ENCODE measurements at places on chromosomes 3 and 15.

DNA sequence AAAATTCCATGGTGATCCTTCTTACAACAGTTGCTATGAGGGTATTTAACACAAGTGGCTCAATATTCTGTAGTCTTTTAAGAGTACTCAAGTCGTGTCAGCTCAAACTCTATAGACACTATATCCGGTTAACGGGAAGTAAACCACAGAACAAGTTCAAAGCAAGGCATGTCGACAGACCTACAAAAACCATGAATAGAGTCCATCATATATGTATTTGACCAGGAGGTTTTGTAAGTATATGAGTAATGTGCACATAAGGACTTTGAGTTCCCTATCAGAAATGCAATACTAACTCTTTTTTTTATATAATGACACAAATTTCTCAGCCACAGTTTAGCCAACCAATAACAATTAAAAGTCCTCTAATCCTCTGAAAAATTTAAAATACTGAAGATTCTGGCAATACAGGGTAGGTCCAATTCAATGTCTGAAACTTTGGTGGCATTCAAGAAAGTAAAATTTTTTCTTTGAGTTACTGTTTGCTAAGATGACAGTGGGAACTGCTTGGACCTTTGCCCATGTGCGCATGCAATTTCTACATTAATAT is 93.7 kb downstream of the NEK10 start:
- no peak for DNase-seq

DNA sequence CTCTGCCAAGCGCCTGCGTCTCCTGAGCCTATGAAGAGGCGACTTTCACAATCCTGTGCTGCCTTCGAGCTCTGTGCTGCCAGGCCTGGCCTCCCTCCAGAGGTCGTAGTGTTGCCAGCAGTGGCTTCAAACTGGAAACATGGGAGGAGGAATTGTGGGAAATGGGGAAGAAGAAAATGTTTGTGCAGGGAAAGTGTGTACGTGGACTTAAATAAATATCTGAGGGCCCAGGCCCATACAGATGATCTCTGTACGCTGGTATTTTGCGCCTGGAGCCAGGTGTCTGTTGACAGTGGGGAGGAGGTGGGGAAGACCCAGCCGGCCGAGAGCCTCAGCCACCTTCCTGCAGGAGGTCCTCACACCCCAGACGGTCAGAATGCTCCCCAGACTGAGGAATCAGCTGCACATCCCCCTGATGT is 44.6 kb downstream of the ZBTB38 start:
- DNase-seq, result no peak

GRCh38 chr15:70091726-70092463 is 5.8 kb downstream of the TLE3 start:
- no peak for DNase-seq

GRCh38 chr3:55423782-55424181 is 63.3 kb downstream of the WNT5A start:
- no peak for DNase-seq

DNA sequence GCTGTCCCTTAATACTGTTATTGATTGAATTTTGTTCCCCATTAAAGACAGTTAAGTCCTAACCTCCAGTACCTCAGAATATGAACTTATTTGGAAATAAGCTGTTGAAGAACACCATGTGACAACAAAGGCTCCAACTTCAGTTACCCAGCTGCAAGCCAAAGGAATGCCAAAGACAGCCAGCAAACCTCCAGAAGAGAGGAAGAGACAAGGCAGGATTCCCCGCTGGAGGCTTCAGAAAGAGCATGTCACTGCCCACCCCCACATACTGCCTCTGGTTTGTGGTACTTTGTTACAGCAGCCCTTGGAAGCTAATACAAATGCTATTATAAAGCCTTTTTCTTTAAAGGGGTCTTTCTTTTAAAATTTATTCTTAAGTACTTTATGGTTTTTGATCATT is 18.4 kb upstream of the NEK10 start:
- no peak for DNase-seq

DNA sequence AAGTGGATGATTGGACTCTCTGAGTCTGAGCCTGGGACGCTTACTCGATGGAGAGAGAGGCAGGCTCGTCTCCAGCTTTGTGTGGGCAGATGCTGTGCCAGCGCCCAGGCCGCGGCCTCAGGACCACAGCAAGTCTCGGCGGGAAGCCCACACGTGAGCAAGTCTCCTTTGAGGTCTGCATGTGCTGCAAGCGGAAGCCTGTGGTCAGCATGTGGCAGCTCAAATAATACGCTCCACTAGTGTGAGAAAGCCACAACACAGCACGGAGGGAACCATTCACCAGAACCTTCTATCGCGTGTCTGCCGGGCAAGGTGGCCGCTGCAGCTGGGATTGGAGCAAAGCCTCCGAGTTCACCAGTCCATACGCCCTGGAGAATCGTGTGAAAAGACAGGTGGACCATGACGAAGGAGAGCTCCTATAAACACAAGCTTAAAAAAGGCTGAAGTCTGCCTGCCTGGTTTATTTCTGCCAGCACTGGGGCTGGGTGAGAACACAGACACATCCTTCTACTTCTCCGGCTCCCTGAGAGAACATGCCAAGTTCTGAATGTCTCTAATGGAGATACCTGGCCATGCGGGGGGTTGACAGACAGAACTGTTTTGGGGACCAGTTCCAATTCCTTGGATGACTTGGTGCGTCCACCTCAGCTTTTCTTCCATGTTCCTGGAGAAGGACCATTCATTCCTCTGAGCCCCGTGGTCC is 82.0 kb upstream of the LRIG1 start:
- no peak for DNase-seq

DNA sequence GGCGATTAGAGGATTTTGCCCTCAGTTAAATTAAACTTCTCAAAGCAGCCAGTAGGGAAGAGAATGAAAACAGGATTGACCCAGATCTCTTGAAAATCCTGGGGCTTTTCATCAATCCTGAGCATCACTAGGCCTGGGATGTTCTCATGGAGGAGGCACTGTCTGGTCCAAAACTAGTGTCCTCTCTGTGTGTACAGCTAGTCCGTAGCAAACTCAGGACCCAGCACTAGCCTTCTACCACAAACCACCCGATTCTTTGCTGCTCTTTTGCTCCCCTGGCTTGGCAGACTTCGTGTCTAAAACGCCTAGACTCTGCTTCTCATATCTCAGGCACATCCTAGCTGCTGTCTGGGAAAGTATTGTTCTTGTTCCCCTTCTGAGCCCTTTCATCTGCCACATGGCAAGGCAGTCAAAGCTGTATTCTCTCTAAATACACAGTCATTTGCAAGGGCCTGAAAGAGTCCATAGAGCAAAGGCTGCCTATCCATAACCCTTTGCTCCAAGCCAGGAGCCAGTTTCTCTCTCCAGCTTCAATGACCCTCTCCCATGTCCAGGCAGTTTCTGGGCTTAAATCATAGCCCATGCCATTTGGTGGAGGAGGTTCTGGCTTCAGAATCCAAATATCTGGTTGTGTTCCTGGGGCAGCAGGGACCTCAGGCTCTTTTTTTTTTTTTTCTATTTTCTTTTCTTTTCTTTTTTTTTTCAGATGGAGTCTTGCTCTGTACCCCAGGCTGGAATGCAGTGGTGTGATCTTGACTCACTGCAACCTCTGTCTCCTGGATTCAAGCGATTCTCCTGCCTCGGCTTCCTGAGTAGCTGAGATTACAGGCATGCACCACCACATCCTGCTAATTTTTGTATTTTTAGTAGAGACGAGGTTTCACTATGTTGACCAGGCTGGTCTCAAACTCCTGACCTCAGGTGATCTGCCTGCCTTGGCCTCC is 52.4 kb downstream of the CDC25A start:
- no peak for DNase-seq

DNA sequence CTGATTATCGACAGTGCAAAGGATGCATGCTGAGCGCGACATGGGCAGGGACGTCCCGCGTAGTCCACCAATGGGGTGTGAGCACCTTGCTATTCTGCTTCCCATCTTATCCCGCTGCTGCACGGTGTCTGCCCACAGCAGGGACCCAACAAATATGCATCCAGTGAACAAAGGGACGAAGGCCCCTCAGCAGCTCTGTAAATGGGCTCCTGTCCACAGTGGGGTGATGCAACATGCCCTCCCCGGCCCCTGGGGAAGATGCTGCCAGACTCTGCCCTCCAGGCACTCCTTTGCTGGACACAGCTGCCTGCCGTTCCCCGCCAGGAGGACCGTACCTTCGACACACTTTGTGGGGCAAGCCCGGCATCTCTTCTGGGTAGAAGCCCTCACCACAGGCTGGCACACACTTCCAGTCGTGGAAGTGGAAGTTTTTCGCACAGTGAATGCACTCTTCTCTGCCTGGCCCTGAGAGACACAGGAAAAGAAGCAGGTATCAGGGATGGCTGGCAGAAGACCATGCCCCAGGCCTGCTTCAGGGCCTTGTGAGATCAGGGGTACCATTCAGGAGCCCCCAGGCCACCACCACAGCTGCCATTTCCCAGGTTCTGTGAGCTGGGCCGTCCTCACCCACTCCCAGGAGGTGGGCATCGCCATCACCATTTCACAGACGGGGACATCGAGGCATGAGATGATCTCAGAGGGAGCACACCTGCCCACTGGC is 18.2 kb upstream of the SNRPA1 start:
- no peak for DNase-seq

DNA sequence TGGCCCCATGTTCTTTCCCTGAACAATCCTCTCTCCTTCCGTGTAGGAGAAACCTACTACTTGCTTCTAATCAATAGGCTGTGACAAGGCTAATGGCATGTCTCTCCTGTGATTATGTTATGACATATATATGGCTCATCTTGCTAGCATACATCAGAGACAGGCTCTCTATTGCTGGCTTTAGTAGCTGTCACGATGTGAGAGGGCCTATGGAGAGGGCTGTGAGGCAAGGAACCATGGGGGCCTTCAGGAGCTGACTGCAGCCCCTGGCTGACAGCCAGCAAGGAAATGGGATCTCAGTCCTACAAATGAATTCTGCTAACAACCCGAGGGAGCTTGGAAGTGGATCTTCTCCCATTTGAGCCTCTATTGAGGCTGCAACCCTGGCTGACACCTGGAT is 96.3 kb downstream of the EOMES start:
- no peak for DNase-seq

DNA sequence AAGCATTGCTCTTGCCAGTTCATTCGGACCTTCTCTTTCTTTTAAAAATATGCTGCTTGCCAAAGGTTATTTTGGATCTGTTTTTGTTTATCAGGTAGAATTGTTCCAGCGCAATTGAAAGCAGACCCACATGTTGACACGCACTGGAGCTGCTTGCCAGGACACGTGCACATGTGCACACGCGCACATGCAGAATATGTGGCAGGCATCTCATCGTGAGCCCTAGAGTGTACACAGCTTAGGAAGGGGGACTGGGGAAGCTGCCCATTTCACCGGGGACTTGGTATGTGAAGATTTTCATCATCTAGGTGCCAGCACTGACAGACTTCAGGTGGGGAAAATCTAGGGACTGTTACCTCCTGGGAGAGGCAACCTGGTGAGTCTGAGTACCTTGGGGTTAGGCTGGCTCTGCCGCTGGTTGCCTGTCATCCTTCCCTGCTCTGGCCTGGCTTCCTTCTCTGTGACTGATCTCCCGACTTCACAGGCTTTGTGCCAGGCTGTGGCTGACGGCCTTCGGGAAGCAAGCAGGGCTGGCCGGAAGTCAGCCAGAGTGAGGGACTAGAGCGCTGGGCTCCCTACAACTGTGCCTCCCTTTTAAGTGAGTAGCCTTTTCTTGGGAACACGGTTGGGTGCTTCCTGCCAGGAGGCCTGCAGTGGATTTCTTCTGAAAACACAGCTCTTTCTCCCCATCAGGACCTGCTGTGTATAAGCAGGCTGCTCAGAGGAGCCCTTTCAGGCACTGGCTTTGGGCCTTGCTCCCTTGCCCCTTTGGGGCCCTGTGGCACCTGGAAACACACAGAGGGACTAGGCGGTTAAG is 129.3 kb downstream of the EEFSEC start:
- no peak for DNase-seq

DNA sequence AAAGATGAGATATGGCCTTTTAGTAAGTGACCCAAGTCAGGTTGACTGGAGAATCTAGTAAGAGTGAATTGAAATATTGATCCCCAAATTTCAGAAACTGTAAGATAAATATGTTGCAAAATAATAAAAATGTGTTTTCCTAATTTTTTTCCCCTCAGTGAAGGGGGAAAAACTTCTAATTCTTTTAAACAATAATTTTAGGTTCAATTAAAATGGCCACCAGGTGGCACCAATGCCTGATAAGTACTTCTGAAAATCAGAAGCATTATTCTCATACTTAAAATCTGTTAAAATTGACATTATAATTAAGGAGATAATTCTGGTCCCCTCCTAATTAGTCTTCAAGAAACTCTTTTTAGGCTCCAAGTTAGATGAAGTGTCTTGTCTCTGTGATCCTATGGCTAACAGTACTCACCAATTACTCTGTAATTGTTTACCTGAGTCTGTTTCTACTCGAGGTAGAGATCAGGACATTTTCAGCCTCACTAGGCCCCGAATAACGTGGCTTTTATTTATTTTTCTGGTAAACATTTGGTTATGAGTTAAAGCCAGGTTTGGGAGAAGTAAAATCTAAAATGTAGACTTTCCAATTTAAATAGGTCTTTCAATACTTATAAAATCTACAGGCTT is 52.6 kb downstream of the NMD3 start:
- no peak for DNase-seq

- no peak for DNase-seq
These were observed 23.2 kb downstream of the RCN2 start for GRCh38 chr15:76954744-76955143.

DNA sequence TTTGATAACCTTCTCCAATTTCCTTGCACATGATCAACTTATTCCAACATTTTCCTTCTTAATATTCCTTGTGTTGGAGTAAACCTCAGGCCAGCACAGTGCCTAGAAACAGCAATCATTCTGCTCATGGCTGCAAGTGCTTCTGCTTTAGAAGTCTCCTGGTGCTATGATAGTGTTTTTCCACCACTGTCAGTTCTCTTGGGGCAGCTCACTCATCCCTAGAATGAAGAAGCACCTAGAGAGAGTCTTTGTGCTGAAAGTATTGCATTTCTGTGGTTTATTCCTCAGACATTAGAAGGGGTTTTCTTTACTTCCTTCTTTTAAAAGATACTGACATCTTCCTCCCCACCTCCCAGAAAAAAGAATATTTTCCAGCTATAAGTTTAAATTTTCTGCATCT is 183.5 kb downstream of the RYR3 start:
- no peak for DNase-seq

DNA sequence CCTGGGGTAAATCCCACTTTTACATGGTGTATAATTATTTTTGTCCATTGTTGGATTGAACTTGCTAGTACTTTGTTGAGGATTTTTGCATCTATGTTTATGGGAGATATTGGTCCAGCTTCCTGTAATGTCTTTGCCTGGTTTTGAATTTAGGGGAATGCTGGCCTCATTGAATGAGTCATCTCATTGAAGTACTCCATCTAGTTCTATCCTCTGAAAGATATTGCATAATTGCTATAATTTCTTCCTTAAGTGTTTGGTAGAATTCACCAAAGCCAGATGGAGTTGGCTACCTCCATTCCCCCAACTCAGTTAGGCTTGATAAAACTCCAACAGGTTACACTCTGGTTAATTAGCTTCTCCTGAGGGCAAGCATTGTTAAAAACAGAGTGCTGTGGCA is 237.4 kb upstream of the TGFBR2 start:
- no peak for DNase-seq

- DNase-seq, result no peak
These were observed 312.7 kb upstream of the TGFBR2 start for GRCh38 chr3:30293621-30294240.
